ENCODE measurements at places on chromosomes 11 and 22. TPM values are rescaled to one million over a fixed set of nuclear protein-coding genes. Genes with fewer than 3 reads are reported as not detected.

The HORMAD2 gene
- total RNA-seq: not detected

The XKR3 gene
- total RNA-seq: not detected

The NXPE2 gene
- total RNA-seq: not detected

The FGF3 gene
- total RNA-seq: not detected

The TRPC6 gene
- total RNA-seq: not detected

The CRYBA4 gene
- total RNA-seq: not detected

The VSIG10L2 gene
- not detected for total RNA-seq

The IZUMO1R gene
- total RNA-seq: not detected

The APOL1 gene
- total RNA-seq: 50.9 TPM

The PRR33 gene
- total RNA-seq: 0.05 TPM

The VSTM5 gene
- total RNA-seq: not detected

The HPX gene
- total RNA-seq: 0.35 TPM
